HuH-7.5 (cell line): ENCODE measurements at places on chromosomes 5 and 9.

DNA sequence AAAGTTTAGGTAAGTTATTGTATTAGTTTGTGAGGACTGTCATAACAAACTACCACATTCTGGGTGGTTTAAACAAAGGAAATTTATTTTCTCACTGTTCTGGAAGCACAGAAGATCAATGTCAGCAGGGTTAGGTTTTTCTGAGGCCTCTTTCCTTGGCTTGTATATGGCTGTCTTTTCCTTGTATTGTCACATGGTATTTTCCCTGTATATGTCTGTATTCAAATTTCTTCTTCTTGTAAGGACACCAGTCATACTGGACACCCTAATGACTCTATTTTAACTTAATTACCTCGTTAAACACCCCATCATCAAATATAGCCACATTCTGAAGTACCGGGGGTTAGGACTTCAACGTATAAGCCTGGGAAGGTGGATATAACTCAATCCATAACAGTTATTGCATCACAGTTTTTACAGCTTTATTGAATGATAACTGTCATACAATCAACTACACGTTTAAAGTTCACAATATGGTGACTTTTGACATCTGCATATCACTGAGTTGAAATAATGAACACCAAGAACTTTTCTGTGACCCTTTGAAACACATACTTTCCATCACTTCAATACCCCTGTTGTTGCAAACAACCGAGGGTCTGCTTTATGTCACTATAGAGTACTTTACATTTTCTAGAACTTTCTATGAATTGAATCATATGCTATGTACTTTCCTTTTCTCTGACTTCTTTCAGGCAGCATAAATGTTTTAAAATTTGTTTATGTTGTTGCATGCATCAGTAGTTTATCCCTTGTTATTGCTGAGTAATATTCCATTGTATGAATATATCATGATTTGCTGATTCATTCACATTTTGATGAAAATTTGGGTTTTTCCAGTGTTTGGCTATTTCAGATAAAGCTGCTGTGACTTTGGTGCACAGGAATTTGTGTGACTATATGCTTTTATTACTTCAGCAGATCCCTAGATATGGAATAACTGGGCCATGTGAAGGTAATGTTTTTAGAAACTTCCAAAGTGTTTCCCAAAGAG is 48.5 kb downstream of the MTRR start:
- no peak for DNase-seq

- DNase-seq = no peak
Observed at GRCh38 chr5:52751137-52751536, 36.6 kb upstream of the ITGA1 start.

- no peak for DNase-seq
Observed at GRCh38 chr5:94761055-94761454, 142.6 kb downstream of the SLF1 start.

DNA sequence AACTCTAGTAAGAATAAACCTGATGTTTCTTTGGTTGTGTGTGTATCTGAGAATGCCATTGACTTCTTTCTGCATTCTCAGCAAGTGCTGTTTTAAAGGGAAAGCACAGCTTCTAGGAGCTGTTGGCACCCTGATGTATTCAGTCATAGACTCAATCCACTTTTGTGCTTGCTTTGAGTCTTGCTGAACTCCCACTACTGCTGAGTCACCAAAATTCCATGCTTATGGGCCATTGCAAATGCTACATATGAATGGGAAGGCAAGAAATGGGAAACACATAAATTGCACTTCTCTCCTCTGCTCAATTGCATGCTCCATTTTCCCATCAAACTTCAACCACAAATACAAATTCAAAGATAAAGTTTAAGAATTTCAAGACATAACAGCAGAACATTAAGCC is 9.8 kb upstream of the FTMT start:
- no peak for DNase-seq

DNA sequence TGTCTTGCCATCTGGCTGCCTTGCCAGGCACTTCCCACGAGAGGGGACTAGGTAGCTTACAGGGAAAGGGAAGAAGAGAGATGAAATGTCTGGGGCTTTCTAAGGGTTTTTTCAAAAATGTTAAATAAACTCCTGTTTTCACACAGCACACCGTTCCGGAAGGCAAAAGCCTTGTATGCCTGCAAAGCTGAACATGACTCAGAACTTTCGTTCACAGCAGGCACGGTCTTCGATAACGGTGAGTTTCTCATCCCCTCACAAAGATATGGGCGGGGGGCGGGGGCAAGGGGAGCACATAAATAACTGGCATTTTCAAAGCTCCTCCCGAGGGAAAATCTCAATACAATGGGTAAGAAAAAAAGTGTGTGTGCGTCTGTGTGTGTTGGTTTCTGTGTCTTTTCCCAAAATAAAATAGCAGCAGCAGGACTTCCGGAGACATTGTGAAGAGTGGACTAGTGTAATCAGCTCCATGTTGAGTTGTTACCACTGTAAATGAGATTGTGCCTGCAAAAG is 189.6 kb downstream of the NR3C1 start:
- DNase-seq = no peak

DNA sequence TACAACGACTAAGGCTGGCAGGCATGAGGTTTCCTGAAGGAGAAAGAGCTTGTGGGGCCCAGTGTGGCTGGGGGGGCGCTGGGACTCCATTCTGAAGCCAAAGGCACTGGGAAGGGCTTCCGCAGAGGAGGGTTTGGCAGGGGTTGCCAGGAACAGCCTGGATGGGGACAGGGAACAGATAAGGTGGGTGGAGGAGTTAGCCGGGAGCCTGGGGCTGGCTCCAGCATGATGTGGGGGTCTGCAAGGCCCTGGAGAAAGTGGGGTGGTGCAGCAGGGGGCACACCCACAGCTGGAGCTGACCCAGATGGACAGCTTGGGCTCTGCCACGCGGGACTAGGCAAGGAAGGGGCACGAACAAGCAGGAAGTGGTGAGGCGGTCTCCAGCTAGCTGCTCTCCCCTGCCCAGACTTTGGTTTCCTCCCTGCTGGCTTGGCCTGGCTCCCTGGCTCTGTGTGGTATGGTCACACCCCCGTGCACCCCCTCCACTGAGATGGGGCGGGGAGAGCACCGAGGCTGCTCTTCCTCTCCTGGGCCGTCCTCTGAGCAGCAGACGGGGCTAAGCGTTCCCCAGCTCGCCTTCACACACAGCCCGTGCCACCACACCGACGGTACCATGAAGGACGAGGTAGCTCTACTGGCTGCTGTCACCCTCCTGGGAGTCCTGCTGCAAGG is at the start of gene LTC4S:
Gene LTC4S (plus strand): TSS at position 519 of the 672 bp plus-strand sequence. CDS start 95 bp downstream, at position 614.
- no peak for DNase-seq

DNA sequence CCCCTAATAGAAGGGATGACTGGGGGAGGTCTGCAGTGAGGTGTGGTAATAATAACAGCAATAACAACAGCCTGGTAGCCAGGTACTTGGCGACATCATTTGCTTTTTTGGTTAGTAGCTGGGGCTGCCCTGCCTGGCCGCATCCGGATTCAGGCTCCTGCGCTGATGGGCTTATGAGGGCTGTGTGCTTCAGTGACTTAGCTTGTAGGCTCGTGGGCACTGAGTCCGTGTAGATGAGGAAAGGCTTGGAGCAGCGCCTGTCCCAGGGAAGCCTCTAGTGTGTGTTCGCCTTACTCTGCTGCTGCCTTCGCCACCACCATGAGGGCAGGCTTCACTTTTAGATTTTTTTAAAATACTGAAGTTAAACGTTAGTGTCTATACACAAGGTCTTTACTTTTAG is 4.5 kb downstream of the NDUFS6 start:
- no peak for DNase-seq

GRCh38 chr5:135204151-135204600 is 170.1 kb upstream of the PITX1 start:
- DNase-seq = no peak

- no peak for DNase-seq
Observed at GRCh38 chr9:109163194-109163593, 3.9 kb downstream of the FRRS1L start.
